ENCODE measurements at places on chromosomes 16 and 17.

- peak; percentile 92 for DNase-seq
Observed at GRCh38 chr17:7579001-7579833, at the start of gene CD68. TSS of gene CD68 (plus strand) at chr17:7579638. CDS start at chr17:7579678, 40 bp downstream.

- DNase-seq, result no peak
Observed at GRCh38 chr16:4370570-4371356, 885 bp upstream of the VASN start.

DNA sequence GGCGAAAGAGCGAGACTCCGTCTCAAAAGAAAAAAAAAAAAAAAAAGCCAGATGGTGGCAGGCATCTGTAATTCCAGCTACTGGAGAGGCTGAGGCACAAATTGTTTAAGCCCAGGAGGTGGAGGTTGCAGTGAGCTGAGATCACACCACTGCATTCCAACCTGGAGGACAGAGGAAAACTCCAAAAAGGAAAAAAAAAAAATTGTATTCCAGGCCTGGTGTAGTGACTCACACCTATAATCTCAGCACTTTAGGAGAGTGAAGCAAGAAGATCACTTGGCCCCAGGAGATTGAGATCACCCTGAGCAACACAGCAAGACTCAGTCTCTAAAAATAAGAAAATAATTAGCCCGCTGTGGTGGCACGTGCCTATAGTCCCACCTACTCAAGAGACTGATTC, 20.1 kb downstream of the HBQ1 start:
- peak; percentile 89 for DNase-seq

DNA sequence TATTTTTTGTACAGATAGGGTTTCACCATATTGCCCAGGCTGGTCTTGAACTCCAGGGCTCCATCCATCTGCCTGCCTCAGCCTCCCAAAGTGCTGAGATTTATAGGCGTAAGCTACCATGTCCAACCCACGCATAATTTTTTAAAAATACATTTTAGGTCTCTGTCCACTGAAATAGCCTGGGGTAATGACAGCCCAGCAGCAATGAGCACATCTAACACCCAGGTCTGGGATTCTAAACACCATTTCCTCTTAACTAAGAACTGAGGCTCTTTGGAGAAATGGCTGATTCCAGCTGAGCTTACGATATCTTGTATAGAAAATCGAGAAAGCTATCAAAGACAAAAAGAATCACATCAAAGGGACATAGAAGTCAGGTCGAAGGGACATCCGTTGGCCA, 245.3 kb downstream of the PARN start:
- DNase-seq, result no peak

DNA sequence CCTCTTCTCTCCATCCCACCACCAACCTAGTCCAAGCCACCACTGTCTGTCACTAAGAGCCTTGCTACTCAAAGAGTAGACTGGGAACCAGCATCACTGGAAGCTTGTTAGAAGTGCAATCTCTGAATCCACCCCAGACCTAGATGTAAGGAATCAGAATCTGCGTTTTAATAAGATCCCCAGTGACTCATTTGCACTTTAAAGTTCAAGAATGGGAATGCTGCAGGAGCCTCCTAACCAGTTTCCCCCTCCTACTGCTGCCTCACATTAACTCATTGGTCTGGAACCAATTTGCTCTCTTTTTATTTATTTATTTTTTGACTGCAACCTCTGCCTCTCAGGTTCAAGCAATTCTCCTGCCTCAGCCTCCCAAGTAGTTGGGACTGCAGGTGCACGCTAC, 19.8 kb upstream of the LYRM9 start:
- DNase-seq, result no peak

Data from islet precursor cell (in vitro differentiated cells).